ENCODE measurements at places on chromosomes 6 and 20.

DNA sequence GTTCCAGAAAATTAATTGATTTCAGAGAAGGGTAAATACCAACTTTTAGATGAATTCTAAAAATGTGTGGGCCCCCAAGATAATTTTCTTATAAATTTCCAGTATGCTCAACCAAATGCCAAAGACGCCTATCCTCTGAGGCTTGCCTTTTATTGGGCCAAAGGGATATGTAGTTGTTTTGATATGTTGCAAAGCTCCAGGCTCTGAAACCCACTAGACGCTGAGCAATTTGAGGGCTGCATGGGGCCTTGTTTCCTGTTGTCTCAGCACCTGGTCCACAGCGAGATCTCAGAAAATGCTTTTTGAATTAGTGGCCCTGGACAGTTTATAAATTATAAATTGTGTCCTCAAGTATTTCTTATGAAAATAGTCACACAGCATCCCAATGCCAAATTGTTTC is 397.2 kb downstream of the SAMD5 start:
- no peak for DNase-seq

- DNase-seq = no peak
These were observed 119.9 kb upstream of the MAFB start for GRCh38 chr20:40808936-40809335.

GRCh38 chr20:24379484-24379927 is 89.9 kb upstream of the SYNDIG1 start:
- no peak for DNase-seq

DNA sequence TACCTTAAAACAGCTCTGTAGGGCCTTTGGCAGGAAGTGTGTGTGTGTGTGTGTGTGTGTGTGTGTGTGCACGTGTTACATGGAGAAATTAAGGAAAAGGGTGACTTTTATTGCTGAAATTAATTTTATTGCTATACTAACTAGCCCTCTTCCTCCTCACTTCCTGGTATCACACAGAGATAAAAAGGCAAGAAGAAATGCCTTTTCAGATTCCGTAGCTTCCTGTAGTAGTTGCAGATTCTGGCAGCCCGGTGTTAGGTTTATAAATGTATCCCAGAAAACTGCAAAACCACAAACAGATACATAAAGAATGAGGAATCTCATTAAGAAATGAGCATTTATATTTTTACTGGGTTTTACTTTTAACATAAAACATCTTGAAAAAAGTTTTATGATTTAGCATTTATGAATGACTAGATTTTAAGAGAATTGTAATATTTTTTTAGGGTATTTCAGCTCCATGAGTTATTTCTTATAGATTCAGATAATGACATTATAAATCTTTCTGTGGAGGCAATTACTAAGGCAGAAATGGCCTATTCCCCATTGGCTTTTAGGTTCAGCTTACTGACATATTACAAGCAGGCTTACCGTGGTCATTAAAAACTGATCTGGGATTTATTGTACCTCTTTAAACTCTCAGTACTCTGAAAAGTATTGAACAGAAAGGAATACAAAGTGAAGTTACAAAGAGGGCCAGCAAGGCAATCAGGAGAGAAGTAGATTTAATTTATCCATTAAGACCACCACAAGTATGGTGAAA is 249.1 kb upstream of the TSHZ2 start:
- no peak for DNase-seq

DNA sequence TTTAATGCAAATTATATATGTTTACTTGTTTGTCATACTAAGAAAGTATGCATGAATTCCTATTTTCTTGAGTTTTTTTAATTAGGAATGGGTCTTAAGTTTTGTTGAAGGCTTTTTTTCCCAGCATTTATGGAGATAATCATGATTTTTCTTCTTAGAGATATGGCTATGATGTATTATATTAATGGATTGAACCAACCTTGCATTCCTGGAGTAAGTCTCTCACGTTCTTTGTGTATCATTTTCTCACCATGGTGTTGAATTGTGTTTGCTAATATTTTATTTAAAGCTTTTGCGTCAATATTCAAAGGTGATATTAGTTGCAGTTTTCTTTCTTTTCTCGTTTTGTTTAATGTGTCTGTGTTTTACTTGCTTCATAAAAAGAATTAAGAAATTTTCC is 48.4 kb upstream of the SLC35D3 start:
- DNase-seq = no peak

GRCh38 chr6:153218184-153218792 is 87.2 kb upstream of the RGS17 start:
- DNase-seq = no peak

DNA sequence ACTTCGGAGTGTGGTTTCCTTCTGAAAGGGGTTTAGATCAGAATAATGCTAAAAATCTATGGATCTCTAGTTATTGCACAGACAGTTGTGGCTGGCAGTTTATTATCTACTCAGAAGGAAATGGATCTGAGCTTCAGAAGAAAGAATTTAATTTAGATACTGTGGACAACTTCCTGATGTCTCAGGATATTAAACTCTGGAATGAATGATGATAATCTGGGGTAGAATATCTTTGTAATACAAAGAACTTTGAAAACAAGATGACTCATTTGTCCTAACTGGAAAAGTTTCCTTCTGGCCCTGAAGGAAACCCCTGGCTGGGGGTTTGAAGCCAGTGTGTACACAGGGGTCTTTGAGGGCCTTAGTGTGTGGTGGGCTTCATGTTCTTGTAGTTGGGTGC is 78.0 kb downstream of the EDN3 start:
- no peak for DNase-seq

- DNase-seq = no peak
These were observed 90.9 kb upstream of the HDDC2 start for GRCh38 chr6:125392682-125393081.

- DNase-seq = no peak
These were observed 242.8 kb downstream of the GJA1 start for GRCh38 chr6:121678245-121678644.

- DNase-seq = no peak
These were observed 144.8 kb downstream of the GJA10 start for GRCh38 chr6:90038961-90039653.

DNA sequence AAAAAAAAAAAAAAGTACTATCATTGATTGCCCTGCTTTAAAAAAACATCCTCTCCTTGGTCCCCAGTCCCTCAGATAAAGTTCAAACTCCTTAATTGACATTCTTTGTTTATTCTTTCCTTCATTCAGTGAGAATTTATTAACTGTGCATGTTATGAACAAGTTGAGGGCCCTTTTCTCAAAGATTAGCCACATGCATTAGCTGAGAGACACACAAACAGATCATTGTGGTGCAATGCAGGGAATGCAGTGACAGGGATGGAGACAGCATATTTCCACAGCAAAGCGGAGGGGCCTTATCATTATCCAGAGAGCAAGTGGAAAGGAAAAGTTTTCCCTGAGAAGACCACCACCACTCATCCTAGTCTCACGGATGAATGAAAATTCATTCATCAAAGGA is 21.9 kb upstream of the IPCEF1 start:
- no peak for DNase-seq

- DNase-seq = no peak
These were observed 47.2 kb downstream of the METTL24 start for GRCh38 chr6:110310861-110311446.

GRCh38 chr6:20182926-20183521 is 29.2 kb downstream of the MBOAT1 start:
- DNase-seq = no peak

- no peak for DNase-seq
These were observed 1038.4 kb upstream of the FLRT3 start for GRCh38 chr20:15375836-15376235.

DNA sequence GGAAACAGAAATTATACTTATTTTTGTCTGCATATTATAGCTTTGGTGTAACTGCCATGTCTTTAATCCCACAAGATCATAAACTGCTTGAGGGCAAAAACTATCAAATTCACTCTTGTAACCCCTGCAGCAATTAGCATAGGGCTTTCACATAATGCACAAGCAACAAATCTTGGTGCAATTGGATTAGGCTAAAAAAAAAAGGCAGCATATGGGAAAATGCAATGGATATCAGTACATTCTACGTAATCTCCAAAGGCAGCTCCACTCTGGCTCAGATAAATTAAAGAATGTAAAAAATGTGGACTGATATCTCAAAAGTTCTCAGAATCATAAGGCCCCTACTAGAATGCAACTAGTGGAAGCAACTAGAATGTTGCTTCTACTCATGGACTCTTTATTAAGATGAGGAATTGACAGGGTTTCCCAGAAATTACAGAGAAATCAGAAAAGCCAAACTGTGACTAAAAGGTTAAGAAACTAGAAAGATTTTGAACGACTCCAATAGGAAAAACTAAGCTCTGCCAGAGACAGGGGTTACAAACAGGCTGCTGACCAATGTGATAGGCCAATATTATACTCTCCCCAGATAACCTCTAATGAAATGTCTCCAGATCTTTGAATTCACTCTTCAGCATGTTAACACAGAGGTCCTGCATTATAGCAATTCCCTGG is 55.0 kb downstream of the FILIP1 start:
- DNase-seq = no peak

DNA sequence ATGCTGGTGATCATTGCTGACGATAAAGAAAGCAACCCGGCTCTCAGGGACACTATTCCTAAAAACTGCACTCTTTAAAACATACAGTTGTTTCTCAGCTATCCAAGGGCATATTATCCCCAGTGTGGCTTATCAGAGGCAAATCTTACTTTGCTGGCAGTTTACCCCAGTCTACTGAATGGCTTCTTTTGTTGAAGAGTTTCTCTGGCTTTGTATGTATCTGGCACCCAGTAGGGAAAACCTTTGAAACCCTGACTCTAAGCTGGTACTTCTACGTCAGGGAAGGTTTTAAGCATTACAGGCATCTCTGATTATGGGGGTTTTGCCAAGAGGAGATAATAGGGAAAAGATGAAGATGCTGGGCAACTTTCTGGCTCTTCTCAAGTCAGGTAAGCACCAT is 637.6 kb upstream of the CHD6 start:
- no peak for DNase-seq

DNA sequence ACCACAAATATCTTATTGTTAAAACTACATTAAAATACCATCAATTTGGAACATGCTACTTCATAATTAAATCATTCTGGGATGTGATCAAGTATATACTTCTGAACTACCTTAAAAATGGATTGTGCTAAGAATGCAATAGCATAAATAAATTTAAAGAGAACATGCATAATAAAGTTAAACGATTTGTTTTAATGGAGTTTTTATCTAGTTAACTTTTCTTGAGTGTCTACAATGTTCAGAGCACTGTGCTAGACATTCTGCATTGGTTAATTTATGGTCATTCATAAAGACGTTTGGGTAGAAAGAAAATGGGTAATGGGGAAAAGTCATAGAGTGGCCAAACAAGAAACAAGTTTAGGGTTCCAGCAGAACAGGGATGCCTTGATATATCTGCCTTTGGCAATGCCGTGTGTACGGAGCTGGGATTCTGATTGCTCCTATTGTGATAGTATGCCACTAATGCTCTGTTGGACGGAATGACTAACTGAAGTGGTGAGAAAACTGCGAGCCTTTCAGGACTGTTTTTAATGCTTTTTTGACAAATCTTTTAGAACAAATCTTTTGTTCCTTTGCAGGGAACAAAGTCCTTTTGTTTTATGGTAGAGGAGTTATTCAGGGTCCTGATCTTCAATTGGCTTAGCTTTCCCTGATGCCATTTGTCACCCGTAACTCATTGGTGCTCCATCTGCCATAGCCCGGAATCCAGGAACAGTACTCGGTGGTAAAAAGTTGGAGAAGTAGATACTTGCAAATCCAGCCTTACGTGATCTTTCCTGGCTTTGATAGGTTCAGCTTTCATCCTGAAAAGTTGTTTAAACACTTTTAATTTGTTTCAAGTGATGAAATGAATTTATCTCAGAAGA is 162.6 kb downstream of the BCKDHB start:
- DNase-seq = no peak

GRCh38 chr20:4737857-4738627 is 16.3 kb downstream of the PRND start:
- DNase-seq = no peak

DNA sequence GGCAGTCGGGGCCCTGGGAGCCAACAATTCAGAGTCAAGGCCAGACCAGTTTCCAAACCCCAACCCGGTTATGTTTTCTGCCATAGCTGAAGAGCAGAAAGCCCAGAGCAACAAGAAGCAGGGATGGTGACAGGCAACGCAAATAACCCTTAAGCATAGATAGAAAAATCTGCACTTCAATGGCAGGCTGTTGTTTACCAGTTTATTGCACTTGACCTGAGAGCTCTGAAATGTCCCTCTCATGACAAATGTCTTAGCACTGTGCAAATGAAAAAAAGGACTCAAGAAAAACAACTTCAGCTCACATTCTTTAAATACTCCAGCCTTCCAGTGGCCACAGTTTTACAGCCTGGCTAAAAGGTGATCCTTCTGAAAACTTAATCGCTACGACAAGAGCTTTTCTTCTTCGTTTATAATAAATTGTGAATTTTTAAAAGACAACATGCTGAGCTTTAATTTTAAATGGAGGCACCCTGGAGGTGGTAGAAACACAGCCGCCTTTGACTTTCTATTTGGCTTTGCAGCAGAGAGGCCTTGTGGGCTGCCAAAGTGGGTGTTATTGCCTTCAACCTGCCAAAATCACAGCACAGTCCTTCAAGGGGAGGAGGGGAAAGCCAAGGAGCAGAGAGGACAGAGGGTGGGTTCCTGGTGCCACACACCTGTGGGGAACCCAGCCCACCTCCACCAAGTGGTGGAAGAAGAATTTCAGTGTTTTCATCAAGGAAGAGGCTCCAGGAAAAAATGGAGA is 289.5 kb upstream of the CDYL start:
- peak; percentile 25 for DNase-seq

GRCh38 chr20:23874747-23875146 is 4.8 kb downstream of the CST5 start:
- no peak for DNase-seq

- DNase-seq = no peak
These were observed 5.3 kb downstream of the PHIP start for GRCh38 chr6:79072640-79073181.

DNA sequence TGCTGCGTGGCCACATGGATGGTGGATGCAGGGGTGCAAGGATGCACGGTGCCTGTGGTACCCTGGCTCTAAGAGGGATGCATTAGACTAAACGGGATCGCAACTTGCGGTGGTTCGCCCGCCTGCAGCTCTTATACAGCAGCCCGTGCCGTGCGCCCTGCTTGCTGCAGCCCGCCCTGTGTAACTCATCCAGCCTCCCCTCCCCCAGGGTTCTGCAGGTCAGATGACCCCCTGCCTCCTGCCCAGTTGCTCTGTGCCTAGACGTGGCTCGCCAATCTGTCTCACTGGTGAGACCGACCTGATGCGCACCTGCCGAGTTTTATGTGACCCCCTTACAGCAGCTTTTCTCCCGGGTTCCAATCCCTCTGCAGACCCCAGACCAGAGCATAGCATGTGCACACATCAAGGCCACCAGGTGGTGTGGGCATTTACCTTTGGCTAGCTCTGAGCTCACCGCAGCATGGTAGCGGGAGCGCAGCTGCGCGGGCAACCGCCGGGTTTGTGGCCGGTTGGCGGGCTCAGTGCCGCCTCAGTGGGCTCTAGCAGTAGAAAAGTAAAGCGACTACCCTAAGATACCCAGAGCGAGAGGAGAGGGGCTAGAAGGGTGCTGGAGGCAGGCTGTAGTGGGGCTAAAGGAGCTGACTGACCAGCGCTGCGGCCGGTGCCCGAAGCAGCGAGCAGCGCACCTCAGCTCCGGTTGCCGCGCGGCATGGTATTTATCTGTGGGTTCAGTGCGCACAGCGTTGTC is 693 bp upstream of the GNAS-AS1 start:
- no peak for DNase-seq

GRCh38 chr20:58340853-58341252 is 31.3 kb downstream of the RAB22A start:
- no peak for DNase-seq

Measured in NT2/D1 (cell line).